ENCODE measurements at places on chromosomes 7 and 10. TPM values are rescaled to one million over a fixed set of nuclear protein-coding genes. Genes with fewer than 3 reads are reported as not detected.

PTPN12 gene
- 10.0 TPM for total RNA-seq

SUV39H2 gene
- total RNA-seq, result 45.8 TPM

ADARB2 gene
- 1.6 TPM for total RNA-seq

CALCR gene
- not detected for total RNA-seq

CALY gene
- not detected for total RNA-seq

GNGT1 gene
- not detected for total RNA-seq

LRRN3 gene
- 32.5 TPM for total RNA-seq

TMEM273 gene
- 16.6 TPM for total RNA-seq

C10orf95 gene
- total RNA-seq, result 0.20 TPM

PON1 gene
- total RNA-seq, result not detected

KLF14 gene
- total RNA-seq, result not detected

ZNF727 gene
- not detected for total RNA-seq

PALS2 gene
- 40.4 TPM for total RNA-seq

DOCK4 gene
- total RNA-seq, result 0.32 TPM

VDAC2 gene
- total RNA-seq, result 253 TPM

ITIH5 gene
- not detected for total RNA-seq

ZNF804B gene
- not detected for total RNA-seq

FEZF1 gene
- not detected for total RNA-seq

ASB10 gene
- total RNA-seq, result not detected

ENO4 gene
- not detected for total RNA-seq

CYP26C1 gene
- total RNA-seq, result not detected

TMEM213 gene
- not detected for total RNA-seq

CDK14 gene
- total RNA-seq, result 0.05 TPM

INA gene
- total RNA-seq, result 0.27 TPM

TLX1 gene
- total RNA-seq, result not detected

ITIH2 gene
- not detected for total RNA-seq

POM121 gene
- 73.6 TPM for total RNA-seq

SORCS1 gene
- not detected for total RNA-seq

GPR85 gene
- total RNA-seq, result not detected

LIPK gene
- total RNA-seq, result not detected

ADAM8 gene
- 106 TPM for total RNA-seq

CCT6A gene
- 239 TPM for total RNA-seq

COL1A2 gene
- 0.47 TPM for total RNA-seq

SHTN1 gene
- total RNA-seq, result not detected

CNPY1 gene
- total RNA-seq, result not detected

PNLIPRP2 gene
- total RNA-seq, result not detected

ARL4A gene
- total RNA-seq, result 11.3 TPM

POLL gene
- 32.2 TPM for total RNA-seq

GTF2IRD1 gene
- 1.2 TPM for total RNA-seq

HOXA3 gene
- not detected for total RNA-seq

SP4 gene
- 22.3 TPM for total RNA-seq
